ENCODE measurements at places on chromosomes 11 and 22.

DNA sequence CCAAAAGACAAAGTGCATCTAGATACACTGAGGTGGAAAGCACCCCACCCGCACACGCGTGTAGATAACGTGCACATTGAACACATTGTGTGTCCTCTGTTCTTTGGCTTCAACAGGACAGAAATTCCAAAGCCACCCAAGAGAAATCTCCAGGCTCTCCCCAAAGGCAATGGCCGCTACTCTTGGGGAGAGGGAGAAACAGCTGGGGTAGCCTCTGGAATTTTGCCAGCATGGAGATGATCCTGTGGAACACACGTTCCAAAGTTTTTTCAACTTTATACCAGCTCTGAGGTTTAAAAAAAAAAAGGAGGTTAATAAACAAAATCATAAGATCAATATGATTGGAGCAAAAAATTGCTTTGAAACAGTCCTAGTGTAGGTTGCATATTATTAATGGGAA lies 63.0 kb upstream of the CD82 start:
- DNase-seq: no peak

GRCh38 chr11:47408598-47409439 lies 429 bp downstream of the SLC39A13 start:
- peak; percentile 39 for DNase-seq

DNA sequence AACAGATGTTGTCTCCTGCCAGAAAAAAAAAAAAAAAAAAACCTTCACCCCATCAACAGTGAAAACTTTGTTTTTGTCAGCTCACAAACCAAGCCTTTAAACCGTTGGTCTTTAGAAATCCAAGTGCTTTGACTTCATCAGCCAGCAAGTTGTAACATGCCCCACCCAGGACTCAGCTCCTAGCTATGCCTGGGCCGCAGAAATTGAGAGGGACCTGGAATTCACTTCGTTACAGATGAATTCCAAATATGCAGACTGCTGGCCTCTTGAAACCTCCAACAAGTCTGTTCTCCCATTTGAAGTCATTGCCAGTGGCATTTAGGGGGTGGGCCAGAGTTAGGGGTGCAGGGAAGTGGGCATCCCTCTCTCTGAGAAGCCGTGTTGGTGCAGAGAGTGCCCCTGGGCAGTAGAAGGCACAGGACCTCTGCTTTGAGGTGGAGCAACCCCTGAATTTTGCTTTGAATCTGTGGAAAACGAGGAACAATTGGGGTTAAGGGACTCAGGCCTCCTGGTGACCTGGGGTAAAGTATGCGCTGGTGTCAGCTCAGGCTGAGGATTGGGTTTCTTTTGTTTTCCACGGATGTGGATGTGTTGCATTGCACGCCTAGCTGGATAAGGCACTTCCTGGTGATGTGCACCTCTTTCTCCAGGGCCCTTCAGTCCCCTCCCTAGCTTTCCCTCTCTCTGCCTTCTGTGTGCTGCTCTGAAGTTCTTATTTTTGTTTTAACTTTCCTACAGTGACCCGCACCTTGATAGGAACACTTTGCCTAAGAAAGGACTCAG lies 109.5 kb downstream of the DBX1 start:
- DNase-seq: no peak

GRCh38 chr11:134342572-134343340 lies 11.0 kb downstream of the GLB1L2 start:
- no peak for DNase-seq

DNA sequence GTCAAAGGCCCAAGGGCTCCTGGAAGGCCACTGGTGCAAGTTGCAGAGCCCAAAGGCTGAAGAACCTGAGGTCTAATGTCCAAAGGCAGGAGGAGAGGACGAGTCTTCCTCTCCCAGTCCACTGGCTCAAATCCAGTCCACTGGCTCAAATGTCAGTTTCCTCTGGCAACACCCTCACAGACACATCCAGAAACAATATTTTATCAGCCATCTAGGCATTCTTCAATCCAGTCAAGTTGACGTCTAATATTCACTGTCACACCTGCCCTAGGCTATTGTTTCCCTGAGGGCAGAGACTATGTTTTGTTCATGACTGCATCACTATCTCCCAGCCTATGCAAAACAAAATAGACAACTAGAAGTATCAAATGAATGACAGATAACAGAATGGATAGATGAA lies 148.1 kb downstream of the SPON1 start:
- no peak for DNase-seq

DNA sequence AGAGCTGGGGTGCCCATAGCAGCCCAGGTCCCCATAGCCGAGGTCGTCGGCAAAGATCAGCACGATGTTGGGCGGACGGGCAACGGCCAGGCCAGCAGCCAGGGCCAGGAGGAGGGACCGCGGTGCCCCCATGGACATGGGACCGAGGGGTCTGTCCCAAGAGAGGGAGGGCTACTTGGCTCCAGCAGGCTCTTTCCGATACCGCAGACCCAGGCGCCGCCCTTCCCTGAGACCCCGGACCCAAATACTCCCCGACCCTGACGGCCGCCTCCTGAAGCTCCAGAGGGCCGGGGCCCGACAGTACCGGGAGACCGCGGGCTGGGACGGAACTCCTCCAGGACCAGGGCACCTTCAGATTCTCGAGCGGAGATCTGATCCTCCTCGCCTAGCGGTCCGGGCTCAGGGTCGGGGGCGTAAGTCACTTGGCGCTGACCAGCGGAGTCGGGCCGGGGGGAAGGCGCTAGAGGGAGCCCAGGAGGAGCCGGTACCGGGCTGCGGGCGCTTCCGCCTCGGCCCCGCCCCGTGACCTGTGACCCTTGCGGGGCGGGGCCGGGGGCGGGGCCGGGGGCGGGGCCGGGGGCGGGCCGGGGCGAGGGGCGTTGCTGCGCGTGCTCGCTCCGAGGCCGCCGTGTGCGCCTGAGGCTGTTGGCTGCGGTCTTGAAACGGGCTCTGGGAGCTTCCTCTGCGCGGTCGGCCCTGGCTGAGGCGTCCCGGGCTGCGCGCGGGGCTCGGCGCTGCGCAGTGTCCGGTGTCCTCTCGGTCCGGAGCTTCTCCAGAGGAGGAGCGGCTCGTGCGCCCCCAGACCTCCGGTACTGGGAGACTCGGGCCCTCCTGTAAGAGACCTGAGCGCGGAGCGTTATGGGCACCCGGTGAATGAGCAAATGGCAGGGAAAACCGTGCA lies at the start of gene ARSA:
Gene ARSA, minus strand, starts transcription at position 511 of the 901 bp plus-strand sequence. Its CDS starts 373 bp downstream, at position 138.
- DNase-seq: peak; percentile 58

DNA sequence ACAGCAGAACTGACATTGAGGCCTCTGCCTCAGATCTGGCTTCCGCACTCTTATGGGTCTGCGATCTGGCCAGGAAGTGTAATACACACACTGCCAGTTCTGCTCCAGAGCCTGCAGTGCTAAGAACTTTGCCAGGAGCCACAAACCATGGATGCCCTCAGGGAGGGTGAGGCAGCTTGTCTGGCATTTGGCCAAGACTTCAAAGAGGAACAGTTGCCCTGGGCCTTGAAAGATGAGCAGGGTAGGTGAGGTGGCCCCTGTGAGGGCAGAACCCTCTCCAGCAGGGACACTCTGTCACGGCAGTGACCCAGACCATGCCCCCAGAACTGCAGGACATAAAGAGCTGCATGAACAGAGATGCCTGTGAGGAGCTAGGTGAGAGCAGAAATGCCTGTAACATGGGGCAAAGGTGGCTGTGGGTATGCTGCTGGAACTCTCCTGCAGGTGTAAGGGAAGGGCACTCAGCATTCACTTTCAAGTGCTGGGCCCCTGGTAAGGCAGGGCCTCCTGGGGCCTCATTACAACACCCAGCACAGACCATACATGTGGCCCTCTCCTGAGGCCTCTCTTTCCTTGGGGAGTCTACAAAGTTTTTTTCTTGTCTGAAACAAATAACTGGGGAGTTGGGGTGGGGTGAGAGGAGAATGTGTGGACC lies 47.3 kb downstream of the NEU3 start:
- DNase-seq: no peak

GRCh38 chr11:27233654-27234042 lies 129.4 kb downstream of the CCDC34 start:
- DNase-seq: peak; percentile 9

DNA sequence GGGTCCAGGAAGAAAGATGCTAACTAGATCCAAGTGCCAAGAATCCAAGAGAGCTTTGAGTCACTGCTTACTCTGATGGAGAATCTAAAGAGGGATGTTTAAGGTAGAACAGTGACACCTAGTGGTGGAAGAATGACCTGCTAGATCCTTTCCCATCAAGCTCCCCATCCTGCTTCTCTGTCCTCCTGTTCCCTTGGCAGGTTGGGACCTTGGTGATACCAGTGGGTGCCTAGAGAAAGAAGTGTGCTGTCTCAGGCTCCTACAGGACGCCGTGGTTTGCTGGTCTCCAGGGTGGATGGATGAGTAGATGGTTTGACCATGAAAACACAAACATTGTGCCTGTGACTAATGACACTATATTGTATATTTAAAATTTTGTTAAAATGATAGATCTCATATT lies 383.7 kb downstream of the TMEM135 start:
- peak; percentile 31 for DNase-seq

DNA sequence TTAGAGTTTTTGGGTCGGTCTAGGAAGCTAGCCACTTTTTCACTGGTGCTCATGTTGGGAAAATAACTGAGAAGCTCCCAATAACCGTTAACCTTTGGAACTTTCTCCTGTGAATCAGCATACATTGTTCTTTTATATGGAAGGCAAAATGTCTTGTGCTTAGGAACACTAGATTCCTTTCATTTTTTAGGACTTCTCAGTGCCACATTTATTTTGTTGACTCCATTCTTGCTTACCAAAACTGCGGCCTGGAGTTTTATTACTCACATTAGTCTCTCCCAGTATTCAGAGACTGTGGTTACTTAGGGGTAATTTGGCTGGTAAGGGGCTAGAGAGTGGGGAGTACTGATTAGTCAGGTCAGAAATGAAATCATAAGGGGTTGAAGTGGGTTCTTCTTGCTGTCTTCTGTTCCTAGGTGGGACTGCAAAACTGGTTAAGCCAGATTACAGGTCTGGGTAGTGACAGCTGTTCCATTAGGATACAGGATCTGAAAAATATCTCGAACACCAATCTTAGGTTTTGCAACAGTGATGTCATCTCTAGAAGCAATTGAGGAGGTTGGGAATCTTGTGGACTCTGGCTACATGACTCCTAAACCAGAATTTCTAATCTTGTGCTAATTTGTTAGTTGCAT lies 631.4 kb upstream of the LUZP2 start:
- DNase-seq: no peak

- no peak for DNase-seq
Observed at GRCh38 chr11:122732342-122733315, 77.1 kb downstream of the UBASH3B start.

- no peak for DNase-seq
Observed at GRCh38 chr11:86889001-86889341, 66.2 kb downstream of the FZD4 start.

GRCh38 chr11:118699506-118700220 lies 20.2 kb upstream of the TREH start:
- no peak for DNase-seq

DNA sequence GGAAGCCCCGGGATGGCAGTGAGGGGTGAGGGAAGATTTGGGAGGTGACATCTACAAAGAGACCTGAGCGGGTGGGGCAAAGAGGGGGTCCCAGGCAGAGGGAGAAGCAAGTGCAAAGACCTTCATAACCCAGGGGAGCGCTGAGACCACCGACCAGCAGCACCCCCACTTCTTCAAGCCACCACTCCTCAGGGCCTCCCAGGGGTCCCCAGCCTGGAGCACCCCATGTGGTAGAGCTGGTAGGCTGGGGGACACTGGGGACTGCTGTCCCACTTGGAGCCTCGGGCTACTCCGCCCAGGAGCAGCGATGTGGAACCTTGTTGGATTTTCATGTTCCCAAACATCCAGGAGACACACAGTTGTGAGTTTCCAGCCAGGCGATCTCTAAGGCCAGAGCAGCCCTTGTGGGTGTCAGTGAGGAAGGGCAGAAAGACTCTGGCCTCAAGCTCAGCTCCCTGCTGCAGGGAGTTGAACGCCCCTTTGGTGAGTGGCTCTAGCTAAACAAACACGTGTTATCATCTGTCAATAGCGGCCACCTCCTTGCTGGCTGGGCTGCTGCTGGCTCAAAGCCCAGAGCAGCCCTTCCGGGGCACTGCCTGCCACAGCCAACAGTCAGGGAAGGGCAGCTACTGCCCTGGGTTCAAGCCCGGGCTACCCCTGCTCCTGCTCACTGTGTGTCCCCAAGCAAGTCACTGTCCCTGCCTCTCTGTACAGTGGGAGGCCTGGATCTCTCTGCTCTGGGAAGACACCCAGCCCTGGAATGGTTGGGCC lies 25.7 kb upstream of the CHKA start:
- no peak for DNase-seq

DNA sequence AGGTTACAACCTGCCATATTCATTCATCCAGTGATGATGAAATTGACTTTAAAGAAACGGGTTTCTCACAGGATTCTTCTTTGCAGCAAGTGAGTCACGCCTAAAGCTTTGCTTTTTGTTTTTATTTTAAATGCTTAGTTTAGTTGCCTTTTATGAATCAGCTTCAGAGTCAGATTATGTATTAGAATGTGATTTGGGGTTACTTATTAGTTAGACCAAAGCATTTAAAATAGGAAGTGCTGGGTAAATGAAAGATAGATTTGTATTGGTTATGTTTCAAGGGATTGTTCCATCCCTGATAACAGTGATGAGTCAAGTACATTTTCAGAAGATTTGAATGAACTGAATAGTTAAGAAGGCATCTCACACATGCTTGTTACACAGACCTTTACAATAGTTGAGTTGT lies 101.3 kb upstream of the GAL start:
- DNase-seq: no peak
